ENCODE measurements at places on chromosomes 6 and 20. TPM values are rescaled to one million over a fixed set of nuclear protein-coding genes. Genes with fewer than 3 reads are reported as not detected.

GRCh38 chr20:31537116-31537871 is 23.1 kb downstream of the HM13 start:
- DNase-seq = no peak

- no peak for DNase-seq
Measured at GRCh38 chr6:149935668-149936067, 6.1 kb upstream of the ULBP2 start.

- peak; percentile 65 for DNase-seq
Measured at GRCh38 chr6:73579851-73580246, 59.0 kb upstream of the EEF1A1 start.

DNA sequence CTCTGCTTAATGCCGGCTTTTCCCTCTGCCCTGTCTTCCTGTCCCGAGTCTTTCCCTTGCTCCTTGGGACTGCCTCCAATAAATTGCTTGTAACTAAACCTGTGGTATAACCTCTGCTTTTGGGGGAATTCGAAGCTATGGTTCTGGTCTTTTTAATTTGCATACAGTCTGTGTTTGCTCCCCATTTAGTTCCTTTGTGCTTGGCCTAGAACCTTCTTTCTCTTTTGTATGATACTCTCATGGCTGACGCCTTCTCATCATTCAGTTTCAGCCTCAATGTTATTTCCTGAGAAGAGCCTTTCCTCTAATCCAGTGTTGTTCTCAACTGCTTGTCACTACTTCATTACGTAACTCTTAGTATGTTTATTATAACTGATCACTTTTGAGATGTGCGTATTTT is 248.0 kb downstream of the PHF3 start:
- no peak for DNase-seq

Gene ANKRD6
- total RNA-seq = 25.6 TPM

- DNase-seq = no peak
Measured at GRCh38 chr20:24684956-24685691, 215.7 kb downstream of the SYNDIG1 start.

Gene COL21A1
- total RNA-seq = 1.2 TPM

GRCh38 chr6:5294392-5295211 is 33.3 kb downstream of the FARS2 start:
- no peak for DNase-seq

Gene RTF2
- total RNA-seq = 157 TPM

DNA sequence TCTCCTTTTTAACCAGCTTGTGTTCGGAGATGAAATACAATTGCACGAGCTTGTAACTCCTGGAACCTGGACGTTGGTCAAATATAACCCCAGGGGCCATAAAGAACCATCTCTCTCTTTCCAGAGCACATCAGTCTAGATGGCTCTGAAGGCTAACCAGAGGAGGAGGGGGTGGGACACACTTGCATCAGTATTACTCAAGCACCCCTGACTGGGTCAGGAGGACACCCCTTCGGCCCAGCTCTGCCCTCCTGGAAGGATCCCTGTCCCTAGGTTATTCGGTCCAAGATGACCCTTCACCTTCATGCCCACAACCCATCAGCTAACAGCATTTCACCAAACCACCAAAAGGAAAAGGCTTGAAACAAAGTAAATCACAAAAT is 67.1 kb downstream of the FYN start:
- no peak for DNase-seq

- no peak for DNase-seq
Measured at GRCh38 chr20:4891997-4892396, 109.3 kb downstream of the SLC23A2 start.

DNA sequence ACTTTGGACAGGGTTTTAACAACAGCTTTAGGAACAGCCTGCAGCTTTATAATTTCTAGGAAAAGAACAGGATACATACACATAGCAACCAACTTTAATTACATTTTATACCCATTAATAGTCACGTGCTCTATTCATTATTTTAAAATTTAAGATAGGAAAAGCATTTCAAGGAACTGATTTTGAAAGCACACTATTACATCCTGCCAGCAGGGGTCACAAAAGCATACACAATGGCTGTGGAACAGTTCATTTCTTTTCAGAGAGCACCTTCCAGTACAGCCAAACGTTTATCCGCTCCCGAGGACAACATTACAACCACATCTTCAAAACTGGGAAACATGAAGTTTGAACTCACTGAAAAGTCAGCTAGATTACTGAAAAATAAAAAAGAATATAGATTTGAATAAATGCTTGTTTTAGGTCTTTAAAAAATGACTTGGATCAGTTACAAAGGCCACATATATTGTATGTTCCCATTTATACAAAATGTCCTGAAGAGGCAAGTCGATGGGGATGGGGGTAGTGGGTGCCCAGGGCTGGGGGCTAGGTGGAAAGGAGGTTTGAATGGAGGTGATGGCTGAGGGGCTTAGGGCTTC is 104.6 kb upstream of the EXOC2 start:
- DNase-seq = no peak

Gene TP53RK
- 20.3 TPM for total RNA-seq

DNA sequence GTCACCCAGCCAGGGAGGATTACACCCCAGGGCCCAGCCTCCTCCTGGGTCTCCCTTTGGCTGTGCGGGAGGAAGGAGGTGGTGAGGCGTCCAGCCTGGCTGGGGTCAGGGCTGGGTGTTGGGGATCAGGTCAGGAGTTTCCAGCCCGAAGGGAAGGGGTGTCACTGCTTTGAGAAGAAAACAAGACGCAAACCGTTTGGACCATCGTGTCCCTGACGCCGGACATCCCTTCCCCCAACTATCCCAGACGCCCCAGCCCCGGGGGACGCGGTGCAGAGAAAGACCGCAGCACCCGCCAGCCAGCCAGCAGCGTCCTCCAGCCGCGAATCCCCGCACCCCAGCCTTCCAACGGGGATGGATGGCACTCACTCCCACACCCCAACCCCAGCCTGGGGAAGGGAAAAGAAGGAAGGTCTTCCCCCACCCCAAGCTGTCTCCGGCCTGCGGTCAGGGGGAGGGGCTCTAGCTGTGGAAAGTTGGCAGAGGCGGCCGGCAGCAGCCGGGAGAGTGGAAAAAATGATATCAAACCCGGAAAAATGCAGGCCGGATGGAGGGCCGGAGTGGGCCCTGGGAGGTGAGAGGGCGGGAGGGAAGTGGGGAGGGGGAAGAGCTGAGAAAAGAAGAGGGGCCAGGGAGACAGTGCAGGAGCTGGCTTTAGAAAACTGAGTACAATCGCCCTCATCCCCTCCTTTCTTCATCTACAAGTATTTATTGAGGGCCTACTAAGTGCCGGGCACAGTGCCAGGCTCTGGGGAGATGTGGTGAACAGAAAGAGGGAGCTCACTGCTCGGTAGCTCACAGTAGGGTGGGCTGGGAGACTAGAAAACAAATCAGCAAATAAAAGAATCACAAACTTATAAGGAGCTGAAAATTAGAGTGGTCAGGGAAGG is 10.6 kb downstream of the REM1 start:
- DNase-seq = no peak

DNA sequence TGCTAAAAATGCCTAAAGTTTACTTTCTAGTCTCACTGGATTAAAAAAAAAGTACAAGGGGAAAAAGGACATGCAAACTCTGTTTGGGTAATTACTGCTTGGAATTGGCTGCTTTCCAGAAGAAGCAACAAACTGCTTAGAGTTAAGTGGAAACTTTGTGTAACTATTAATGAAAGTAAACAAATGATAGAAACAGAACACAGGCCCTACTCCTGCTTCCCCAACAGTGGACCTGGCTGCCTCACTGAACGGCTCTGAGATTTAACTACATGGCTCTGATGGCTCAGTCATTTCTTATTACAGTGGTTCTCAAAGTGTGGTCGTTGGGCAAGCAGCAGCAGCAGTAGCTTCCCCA is 108.5 kb downstream of the MAN1A1 start:
- no peak for DNase-seq
